ENCODE measurements at places on chromosomes 2 and 18. TPM values are rescaled to one million over a fixed set of nuclear protein-coding genes. Genes with fewer than 3 reads are reported as not detected.

SRD5A2 gene
- not detected for total RNA-seq

CNGA3 gene
- not detected for total RNA-seq

STEAP3 gene
- total RNA-seq, result 0.14 TPM

ALK gene
- total RNA-seq, result not detected

AMER3 gene
- not detected for total RNA-seq
